ENCODE measurements at places on chromosomes 2 and 18. TPM values are rescaled to one million over a fixed set of nuclear protein-coding genes. Genes with fewer than 3 reads are reported as not detected.

DNA sequence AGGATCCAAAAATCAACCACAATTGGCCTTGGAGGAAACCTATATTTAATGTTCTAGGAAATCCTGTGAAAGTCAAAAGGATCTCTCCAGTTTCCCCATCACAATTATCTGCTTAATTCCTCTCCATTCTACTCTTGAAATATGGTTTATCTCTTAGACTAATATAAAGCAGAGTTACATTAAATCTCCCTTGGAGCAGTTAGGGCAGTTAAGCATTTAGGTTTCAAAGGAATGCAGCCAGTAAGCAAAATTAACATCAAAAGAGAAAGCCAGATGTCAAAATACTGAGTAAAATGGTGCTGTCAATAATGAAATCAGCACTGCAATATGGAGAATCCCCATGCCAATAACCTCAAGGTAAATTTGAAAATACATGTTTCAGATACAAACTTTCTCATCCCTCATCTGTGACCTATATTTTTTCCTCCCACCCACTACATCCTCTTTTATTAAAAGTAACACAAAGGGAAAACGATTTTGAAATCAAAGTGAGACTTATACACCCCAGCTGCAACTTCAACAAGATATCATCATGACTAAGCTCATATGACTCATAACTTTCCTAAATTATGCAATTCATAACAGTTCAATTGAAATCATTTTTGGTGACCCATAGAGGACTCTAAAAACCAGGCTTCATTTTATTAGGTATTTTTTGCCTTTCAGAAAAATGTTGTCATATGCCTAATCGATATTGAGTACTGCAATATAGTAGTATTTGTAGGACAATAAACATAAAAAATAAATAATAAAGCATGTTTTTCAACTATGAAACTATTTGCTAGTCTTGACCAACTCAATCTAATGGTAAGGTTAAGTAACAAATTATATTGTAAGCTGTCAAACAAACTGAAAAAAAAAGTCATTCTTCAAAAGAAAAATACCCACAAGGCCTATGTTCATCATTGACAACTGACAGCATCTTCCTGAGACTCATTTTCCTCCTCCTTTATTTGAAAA is 3.1 kb downstream of the ADAM17 start:
- peaks cover 6% of the 10 kb centered on the region for H3K4me1 ChIP-seq
- no peaks in the 10 kb centered on the region for H3K27me3 ChIP-seq
- no peak overlapping the region for H3K4me3 ChIP-seq

RAPGEF4 gene
- 0.45 TPM for polyA plus RNA-seq

GPC1 gene
- 6.8 TPM for polyA plus RNA-seq

REEP1 gene
- 5.9 TPM for polyA plus RNA-seq

GRCh38 chr18:8997634-8998033 is 104.9 kb upstream of the NDUFV2 start:
- DNase-seq: no peak
- H3K4me1 ChIP-seq: no peaks in the 10 kb centered on the region
- no peak overlapping the region for H3K27ac ChIP-seq

ACVR1C gene
- polyA plus RNA-seq: 1.2 TPM

GRCh38 chr2:66782780-66783361 is 347.9 kb downstream of the MEIS1 start:
- no peaks in the 10 kb centered on the region for H3K36me3 ChIP-seq
- H3K27ac ChIP-seq: no peak overlapping the region
- no peak overlapping the region for H3K4me3 ChIP-seq
- no peak for DNase-seq

DNA sequence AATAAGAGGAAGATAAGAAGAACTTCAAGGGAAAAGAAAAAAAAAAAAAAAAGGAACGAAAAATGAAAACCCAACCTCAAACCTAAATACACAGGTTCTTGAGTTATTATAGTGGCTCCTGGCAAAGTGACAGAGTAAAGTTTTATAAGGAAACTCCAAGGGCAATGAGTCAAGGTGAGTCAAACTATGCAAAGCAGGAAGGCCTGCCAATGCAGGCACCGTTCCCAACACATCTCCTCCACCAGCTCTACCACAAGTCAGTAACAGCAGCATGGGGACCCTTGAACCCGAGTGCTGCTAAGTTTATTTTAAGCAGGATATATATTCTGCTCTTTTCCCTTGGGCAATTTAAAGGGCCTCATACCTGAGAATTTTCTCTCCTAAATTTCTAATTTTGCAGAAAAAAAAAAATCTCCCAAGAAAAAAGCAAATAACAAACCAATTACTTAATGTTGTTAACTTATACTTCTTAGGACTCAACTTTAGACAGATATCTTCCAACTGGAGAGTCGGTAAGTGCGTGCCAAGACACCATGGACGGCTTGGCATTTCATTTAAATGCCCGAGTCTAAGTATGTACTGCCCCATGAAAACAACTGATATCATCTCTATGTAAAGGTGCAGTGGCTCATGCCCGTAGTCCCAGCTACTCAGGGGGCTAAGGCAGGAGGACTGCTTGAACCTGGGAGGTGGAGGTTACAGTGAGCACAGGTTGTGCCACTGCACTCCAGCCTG is 75.7 kb upstream of the TFCP2L1 start:
- no peak overlapping the region for H3K27ac ChIP-seq
- H3K4me1 ChIP-seq: no peaks in the 10 kb centered on the region
- DNase-seq: no peak
- H3K4me3 ChIP-seq: no peak overlapping the region

GRCh38 chr2:28080911-28081310 is 190.4 kb downstream of the BABAM2 start:
- no peak overlapping the region for H3K4me3 ChIP-seq
- no peaks in the 10 kb centered on the region for H3K27me3 ChIP-seq
- no peaks in the 10 kb centered on the region for H3K4me1 ChIP-seq
- DNase-seq: peak; percentile 10
- H3K36me3 ChIP-seq: no peaks in the 10 kb centered on the region

DNA sequence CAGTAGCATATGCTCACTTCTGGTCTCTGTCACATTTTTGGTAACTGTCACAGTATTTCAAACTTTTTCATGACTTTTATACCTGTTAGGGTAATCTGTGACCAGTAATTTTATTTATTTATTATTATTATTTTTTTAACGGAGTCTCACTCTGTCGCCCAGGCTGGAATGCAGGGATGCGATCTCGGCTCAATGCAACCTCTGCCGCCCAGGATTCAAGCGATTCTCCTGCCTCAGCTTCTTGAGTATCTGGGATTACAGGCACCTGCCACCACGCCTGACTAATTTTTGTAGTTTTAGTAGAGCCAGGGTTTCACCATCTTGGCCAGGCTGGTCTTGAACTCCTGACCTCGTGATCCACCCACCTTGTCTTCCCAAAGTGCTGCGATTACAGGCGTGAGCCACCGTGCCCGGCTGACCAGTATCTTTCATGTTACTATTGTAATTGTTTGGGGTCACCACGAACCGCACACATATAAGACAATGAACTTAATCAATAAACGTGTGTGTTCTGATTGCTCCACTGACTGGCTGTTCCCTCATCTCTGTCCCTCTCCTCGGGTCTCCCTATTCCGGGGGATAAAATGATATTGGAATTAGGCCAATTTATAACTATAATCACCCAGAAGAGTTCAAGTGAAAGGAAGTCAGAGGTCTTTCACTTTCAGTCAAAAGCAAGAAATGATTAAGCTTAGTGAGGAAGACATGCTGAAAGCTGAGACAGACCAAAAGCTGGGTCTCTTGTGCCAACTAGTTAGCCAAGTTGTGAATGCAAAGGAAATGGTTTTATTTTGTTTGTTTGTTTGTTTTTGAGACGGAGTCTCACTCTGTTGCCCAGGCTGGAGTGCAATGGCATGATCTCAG is 22.9 kb downstream of the TGIF1 start:
- no peaks in the 10 kb centered on the region for H3K27me3 ChIP-seq
- H3K4me3 ChIP-seq: no peak overlapping the region
- H3K27ac ChIP-seq: no peak overlapping the region
- H3K36me3 ChIP-seq: no peaks in the 10 kb centered on the region
- no peak for DNase-seq

- H3K27ac ChIP-seq: no peak overlapping the region
- H3K4me3 ChIP-seq: no peak overlapping the region
- H3K4me1 ChIP-seq: no peaks in the 10 kb centered on the region
- no peak for DNase-seq
- no peaks in the 10 kb centered on the region for H3K27me3 ChIP-seq
Observed at GRCh38 chr2:153145470-153145978, 333.0 kb downstream of the RPRM start.

ZNF521 gene
- 3.5 TPM for polyA plus RNA-seq

- H3K36me3 ChIP-seq: no peaks in the 10 kb centered on the region
- no peak overlapping the region for H3K27ac ChIP-seq
- no peak overlapping the region for H3K4me3 ChIP-seq
- no peaks in the 10 kb centered on the region for H3K27me3 ChIP-seq
- no peaks in the 10 kb centered on the region for H3K4me1 ChIP-seq
Observed at GRCh38 chr2:223868005-223868404, 30.6 kb upstream of the AP1S3 start.

SIGLEC15 gene
- 0.90 TPM for polyA plus RNA-seq

- no peaks in the 10 kb centered on the region for H3K4me1 ChIP-seq
- H3K36me3 ChIP-seq: no peaks in the 10 kb centered on the region
- no peak for DNase-seq
- no peak overlapping the region for H3K4me3 ChIP-seq
Observed at GRCh38 chr18:1777843-1778242, 793.5 kb downstream of the METTL4 start.

UCN gene
- polyA plus RNA-seq: 0.76 TPM

VWA3B gene
- polyA plus RNA-seq: not detected

MDH1B gene
- not detected for polyA plus RNA-seq

TCF23 gene
- polyA plus RNA-seq: 0.03 TPM

SAG gene
- not detected for polyA plus RNA-seq

GRCh38 chr18:79962311-79962710 is 2.1 kb upstream of the HSBP1L1 start:
- H3K27ac ChIP-seq: no peak overlapping the region
- no peaks in the 10 kb centered on the region for H3K4me1 ChIP-seq
- DNase-seq: no peak
- no peak overlapping the region for H3K4me3 ChIP-seq

DNA sequence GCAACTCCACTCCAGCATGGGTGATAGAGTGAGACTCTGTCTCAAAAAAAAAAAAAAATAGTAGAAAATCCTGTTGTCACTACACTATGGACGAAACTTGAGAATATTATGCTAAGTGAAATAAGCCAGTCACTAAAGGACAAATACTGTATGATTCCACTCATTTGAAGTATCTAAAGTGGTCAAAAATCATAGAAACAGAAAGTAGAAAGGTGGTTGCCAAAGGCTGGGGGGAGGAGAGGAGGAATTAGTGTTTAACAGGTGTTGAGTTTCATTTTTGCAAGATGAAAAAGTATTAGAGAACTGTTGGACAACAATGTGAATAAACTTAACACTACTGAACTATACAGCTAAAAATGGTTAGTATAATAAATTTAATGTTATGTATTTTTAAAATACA is 18.8 kb upstream of the RMP24 start:
- no peaks in the 10 kb centered on the region for H3K4me1 ChIP-seq
- no peaks in the 10 kb centered on the region for H3K36me3 ChIP-seq
- no peak overlapping the region for H3K27ac ChIP-seq
- no peaks in the 10 kb centered on the region for H3K27me3 ChIP-seq
- H3K4me3 ChIP-seq: no peak overlapping the region
- no peak for DNase-seq

DNA sequence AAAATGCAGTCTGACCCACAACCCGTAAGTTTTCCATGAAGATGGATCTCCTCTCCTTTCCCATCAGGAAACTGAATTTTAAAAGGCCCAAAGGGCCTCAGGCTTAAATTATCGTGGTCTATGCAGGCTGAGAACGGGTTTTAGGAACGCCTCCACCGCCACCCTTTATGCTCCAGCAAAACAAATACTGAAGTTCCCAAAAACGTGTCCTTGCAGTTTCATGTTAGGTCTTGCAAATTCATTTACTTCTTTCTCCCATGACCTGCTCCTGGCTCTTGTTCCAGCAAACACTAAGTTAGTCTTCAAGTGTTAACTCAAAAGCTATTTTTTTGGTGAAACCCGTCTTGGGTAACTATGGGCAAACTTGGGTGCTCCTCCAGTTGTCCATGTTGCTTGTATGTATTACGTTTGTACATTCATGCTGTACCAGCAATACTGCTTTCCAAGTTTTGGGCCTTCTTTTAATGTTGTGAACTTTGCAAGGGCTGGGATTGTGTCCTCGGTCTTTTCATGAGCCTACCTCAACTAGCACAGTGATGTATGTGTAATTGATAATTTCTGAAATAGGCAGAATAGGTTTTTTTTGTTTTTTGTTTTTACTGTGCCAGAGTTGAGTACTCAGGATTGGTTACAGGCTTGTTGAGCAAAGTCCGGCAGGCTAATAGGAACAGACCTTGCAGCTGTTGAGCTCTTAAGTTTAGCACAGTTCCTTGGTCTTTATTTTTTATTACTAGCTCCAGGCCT is 1.8 kb upstream of the RNF149 start:
- no peak overlapping the region for H3K4me3 ChIP-seq
- no peaks in the 10 kb centered on the region for H3K36me3 ChIP-seq
- H3K27ac ChIP-seq: peak overlapping the region; percentile 32
- DNase-seq: no peak
- peaks cover 13% of the 10 kb centered on the region for H3K4me1 ChIP-seq

C18orf54 gene
- polyA plus RNA-seq: 0.79 TPM

RIT2 gene
- not detected for polyA plus RNA-seq

ARHGEF33 gene
- polyA plus RNA-seq: 0.86 TPM

DNA sequence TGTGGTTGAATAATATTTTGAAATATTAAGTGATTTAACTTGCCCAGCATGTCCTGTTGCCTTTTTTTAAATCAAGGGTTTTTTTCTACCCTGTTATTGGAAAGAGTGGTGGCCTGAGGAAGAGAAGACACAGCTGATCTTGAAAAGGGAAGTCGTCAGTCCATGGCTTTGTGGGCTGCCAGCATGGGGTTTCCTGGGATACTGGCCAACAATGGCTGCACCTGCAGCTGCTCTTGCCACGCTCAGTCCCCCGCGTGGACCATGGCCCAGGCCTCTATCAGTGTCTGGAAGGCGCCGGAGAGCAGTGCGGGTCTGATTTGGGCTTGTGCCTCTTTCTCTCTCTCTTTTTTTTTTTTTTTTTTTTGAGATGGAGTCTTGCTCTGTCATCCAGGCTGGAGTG is 99.3 kb downstream of the ASB1 start:
- H3K27me3 ChIP-seq: no peaks in the 10 kb centered on the region
- no peak overlapping the region for H3K27ac ChIP-seq
- no peak for DNase-seq

DNA sequence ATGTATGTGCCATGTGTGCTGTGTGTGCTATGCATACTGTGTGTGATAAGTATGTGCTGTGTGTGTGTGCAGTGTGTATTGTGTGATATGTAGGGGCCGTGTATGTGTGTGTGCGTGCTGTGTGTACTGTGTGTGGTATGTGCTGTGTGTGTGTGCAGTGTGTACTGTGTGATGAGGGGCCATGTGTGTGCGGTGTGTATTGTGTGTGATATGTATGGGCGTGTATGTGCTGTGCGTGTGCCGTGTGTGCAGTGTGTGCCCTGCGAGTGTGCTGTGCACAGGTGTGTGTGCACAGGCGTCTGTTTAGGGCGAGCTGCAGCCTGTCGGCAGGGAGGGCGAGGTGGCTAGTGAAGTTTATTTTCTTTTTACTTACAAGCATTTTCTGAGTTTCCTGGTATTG is 16.1 kb downstream of the SNORC start:
- no peaks in the 10 kb centered on the region for H3K36me3 ChIP-seq
- no peaks in the 10 kb centered on the region for H3K4me1 ChIP-seq
- no peak overlapping the region for H3K4me3 ChIP-seq
